T-helper 2 cell treated with Interferon-gamma antibody and Interleukin-4, amounts not matched to agents 5 μg/mL and 100 μg/mL, for 36 hours (primary cell): ENCODE measurements at places on chromosomes 1 and 21.

- no peak for DNase-seq
These were observed 52.7 kb downstream of the DIRAS3 start for GRCh38 chr1:67997746-67998145.

DNA sequence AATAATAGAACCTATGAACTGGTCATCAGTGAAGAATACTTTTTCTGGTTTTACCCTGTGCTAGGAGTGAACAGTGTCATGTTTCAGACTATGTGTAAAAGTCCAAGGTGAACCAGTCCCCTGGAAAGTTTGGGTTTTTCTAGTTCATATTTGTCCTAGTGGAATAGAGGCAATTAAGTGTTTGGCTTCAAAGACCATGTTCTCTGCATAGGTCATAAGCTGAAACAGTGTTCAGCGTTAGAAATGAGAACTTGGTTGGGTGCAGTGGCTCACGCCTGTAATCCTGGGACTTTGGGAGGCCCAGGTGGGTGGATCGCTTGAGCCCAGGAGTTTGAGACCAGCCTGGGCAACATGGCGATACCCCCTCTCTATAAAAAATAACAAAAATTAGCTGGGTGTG is 77.5 kb downstream of the UCK2 start:
- no peak for DNase-seq

DNA sequence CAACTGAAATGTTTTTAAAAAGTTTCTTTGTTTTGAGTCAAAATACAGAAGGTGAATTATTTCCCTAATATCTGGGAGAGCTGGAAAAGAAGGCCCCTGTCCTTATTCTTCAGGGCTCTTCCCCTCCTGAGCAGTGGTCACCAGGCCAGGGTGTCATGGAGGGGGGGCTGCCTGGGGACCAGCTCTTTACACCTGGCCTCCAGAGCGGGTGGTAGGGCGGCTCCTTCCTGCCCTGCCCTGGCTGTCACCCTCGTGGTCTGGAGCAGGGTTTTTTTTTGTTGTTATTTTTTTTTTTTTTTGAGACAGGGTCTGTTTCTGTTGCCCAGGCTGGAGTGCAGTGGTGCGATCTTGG is 6.6 kb downstream of the SKI start:
- no peak for DNase-seq

DNA sequence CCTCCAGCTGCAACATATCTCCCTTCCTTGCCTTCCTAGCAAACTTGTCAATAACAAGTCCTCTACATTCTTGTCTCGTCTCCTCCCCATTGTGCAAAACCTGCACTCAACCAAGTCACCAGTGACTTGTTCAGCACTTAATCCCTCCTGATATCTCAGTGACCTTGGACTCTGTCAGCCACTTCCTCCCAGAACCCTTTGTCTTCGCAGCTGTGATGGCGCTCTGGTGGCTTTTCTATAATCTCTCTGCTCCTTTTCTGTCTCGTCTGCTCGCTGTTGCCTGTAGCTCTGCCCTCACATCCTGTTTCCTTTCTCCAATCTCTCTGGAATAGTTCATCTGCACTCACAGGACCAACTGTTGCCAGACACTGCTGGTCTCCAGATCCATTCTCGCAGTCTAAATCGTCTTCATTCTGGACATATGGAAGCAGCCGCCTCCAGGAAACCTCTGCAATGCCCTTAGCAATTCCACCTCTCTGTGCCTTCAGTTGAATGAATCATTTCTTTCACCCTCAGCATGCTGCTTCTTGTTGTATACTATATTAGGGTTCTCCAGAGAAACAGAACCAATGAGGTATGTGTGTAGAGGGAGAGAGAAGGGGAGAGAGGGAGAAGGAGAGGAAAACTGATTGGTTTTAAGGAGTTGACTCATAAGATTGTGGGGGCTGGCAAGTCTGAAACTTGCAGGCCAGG is 17.4 kb upstream of the IFNAR2 start:
- no peak for DNase-seq

GRCh38 chr1:187817782-187818181 is 989.0 kb downstream of the PLA2G4A start:
- no peak for DNase-seq

- DNase-seq = no peak
These were observed 2.5 kb upstream of the ID3 start for GRCh38 chr1:23561813-23562100.

DNA sequence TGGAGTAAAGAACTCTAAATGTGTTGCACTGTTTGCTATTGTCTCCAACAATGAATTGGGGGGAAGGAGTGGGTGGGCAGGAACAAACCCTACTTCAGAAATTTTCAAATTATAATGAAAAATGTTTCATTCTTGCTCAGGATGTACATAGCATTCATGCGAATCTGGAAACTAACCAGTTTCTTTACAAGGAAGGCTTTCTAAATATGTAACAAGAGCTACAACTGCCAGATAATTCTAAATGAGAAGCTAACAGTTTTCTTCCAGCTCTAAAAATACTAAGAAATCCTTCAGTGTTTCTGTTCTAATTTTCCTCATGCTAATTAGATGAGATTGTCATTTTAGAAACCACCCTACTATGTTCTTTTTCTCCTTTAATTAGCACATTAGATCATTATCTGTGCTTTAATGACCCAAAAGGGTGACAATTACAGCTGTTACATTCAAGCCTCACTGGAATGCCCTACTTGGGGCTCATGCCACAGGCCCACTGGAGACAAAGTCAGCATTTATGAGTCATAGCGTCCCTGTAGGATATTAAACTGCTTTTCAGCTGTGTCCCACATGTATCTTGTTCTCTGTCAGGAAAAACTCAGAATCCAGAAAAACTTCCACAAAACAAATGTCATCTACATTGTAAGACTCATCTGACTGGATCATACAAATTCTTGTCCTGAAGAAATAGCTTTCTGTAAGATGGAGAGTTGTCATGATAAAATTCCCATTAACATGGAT is 804.6 kb upstream of the CXADR start:
- no peak for DNase-seq

DNA sequence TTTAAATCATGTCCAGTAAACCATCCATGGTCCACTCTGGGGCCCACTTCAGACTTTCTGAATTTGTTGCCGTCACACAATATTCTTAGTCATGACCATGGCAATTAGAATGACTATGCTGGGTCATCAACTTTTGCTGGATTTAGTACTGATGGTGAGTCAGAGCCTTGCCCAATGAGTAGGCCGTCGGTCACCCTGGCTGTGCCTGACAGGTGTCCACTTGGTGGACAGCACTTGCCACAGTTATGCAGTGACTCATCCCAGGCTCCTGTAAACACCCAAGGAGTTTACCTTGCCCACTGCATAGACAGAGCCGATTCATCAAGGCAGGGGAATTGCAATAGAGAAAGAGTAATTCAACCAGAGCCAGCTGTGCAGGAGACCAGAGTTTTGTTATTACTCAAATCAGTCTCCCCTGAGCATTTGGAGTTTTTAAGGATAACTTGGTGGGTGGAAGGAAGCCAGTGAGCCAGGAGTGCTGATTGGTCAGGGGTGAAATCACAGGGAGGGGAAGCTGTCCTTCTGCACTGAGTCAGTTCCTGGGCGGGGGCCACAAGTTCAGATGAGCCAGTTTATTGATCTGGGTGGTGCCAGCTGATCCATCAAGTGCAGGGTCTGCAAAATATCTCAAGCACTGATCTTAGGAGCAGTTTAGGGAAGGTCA is 333.8 kb downstream of the PTPRU start:
- DNase-seq = no peak

DNA sequence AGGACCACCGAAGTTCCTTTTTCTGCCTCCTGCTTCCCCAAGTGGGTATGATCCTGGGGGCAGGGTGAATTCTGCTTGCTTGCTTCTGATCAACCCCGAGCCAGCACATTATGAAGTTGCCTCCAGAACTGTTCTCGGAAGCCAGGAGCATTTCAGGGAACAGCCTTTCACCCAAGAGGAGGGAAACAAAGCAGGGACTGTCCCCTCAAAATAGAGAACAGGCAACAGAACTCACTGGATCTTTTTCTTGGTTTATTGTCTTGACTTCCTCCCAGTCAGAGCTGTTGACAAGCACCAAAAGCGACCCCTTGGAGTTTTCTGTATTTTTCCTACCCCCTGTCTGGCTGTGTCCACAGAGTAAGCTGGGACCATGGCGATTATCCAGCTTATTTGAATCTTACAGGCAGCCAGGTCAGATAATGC is 258.3 kb upstream of the SGIP1 start:
- DNase-seq = no peak

GRCh38 chr1:95201905-95202304 is 32.1 kb upstream of the RWDD3 start:
- DNase-seq = no peak

- no peak for DNase-seq
These were observed 893 bp upstream of the CFAP45 start for GRCh38 chr1:159900755-159901360.

DNA sequence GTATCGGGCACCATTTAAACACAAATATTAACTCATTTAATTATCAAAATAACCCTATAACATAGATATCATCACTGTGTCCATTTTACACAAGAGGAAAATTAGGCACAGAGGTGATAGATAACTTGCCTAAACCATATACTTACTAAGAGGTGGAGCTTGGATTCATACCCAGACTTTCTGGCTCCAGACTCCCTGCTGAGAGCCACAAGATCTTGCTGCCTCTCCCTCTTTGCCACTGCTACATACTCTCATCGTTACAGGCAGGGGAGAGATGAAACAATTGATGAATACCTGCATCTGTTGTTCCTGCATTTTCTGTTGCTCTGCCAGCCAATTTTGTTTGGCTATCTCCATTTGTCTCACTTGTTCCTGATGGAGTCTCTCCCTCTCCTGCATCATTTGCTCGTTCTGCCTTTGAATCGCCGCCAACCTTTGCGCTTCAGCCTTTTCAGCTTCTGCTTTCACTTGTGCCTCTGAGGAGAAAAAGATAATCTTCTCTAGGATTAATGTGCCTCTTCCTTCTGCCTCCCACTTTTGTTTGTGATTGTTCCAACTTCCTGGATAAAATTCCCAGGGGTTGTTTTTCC is 10.6 kb downstream of the GBP5 start:
- no peak for DNase-seq
